ENCODE measurements at places on chromosomes 4 and X. TPM values are rescaled to one million over a fixed set of nuclear protein-coding genes. Genes with fewer than 3 reads are reported as not detected.

DNA sequence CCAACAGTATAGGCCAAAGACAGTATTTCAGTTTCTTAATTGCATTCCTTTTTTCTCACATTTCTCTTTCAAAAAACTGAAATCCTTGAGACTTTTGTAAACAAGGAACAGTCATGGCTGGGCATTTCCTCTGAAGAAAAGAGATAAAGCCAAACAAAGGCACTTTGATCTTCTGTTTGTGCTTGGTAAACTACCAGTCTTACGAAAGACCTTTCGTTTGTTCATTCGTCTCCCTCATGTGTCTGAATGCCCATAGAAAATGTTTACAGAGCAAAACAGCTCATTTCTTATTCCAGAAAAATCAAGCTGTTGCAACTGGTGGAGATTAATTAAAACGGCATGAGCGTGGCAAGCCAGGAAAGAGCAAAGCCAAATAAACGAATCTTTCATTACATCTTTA, 178.0 kb downstream of the GASK1B start:
- no peak for DNase-seq

DNA sequence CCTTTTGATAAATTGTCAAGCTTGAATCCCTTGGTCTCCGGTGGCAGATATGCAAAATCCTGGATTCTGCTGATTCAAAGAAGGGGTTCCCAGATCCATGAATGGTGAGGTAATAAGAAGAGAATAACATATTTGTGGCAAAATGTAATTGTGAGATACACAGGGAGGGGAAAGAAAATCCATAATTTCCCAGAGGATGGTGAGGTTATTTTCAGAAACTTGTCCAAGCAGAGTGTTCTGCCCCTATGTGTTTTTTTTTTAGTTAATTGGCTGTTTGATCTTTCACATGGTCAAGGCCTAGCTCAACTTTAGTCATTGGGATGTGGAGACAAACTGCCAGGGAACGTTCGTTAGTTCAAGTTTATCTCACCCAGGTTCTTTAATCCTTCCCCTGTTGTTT, 408.8 kb downstream of the MAPK10 start:
- no peak for DNase-seq

PDLIM5 gene
- total RNA-seq: 97.5 TPM

DNA sequence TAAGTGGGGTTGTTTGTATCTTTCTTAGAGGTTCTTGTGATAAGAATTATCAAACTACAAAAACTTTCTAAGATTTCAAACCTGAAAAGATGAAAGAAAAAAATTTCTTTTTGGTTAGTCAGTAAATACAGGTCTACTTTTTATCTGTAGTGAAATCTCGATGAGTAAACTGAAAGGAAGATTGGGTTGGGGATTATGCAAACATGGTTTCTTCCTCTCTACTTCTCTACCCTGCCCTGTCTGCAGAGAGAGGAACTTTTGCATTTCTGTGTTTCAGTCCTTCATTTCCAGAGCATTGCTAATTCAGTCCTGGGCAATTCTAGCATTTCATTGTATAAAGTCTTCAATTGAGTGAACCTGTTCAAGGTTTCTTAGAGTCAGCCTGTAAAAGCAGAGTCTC, 51.6 kb upstream of the IL2 start:
- no peak for DNase-seq

SLC49A3 gene
- 0.29 TPM for total RNA-seq

GRCh38 chrX:100070334-100070849, 339.7 kb downstream of the PCDH19 start:
- DNase-seq: no peak

GRCh38 chr4:3473181-3473950, 10.3 kb downstream of the DOK7 start:
- DNase-seq: no peak

GRCh38 chrX:20829665-20830491, 544.3 kb upstream of the CNKSR2 start:
- DNase-seq: no peak

DNA sequence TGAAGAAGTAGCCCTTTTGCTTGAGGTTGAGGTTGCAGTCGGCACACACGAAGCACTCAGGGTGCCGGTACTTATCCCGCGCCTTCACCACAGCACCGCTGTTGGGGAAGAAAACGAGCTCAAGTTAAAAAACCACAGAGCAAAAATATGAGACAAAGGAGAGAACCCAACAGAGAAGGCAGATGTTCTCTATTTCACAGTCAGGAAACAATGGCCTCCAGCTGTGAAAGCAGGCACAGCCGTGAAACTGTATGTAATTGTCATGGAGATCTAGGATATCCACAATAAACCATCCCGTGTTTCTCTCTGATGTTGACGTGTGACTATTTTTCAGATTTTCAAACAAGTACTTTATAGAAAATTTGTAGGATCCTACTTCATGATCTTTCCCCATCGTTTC, 30.9 kb upstream of the CCDC110 start:
- DNase-seq: no peak

APOO gene
- total RNA-seq: 59.8 TPM

DNA sequence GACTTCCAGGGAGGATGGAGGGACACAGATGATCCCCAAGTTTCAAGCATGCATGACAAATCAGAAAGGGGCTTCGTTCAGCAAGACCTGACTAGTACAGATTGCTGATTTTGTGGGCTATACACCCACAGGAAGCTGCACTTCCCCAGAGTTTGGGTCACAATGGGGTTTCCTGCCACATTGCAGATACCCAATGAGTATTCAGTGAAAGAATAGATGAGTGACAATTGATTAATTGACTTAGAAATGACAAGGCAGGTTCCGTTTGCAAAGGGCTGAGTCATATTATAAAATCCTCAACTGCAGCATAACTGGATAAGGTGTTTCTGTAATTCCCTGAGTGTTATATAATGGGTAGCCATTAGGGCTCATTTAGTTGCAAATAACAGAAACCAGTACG, 146.6 kb upstream of the TBL1X start:
- DNase-seq: peak; percentile 9

SSX1 gene
- 137 TPM for total RNA-seq
